Naive thymus-derived CD4-positive, alpha-beta T cell (primary cell): ENCODE measurements at places on chromosomes 6 and 20. TPM values are rescaled to one million over a fixed set of nuclear protein-coding genes. Genes with fewer than 3 reads are reported as not detected.

TAF11 gene
- polyA plus RNA-seq, result 18.4 TPM

OR12D2 gene
- polyA plus RNA-seq, result not detected

TMEM244 gene
- not detected for polyA plus RNA-seq

FOXQ1 gene
- polyA plus RNA-seq, result not detected

BNIP5 gene
- polyA plus RNA-seq, result not detected

SLC22A1 gene
- polyA plus RNA-seq, result not detected

FAM50B gene
- 6.4 TPM for polyA plus RNA-seq

EDN1 gene
- polyA plus RNA-seq, result not detected

PTCHD4 gene
- not detected for polyA plus RNA-seq

MICB gene
- polyA plus RNA-seq, result 4.7 TPM

SIRPD gene
- not detected for polyA plus RNA-seq

BEND3 gene
- polyA plus RNA-seq, result 0.34 TPM

LINC00237 gene
- not detected for polyA plus RNA-seq

DNA sequence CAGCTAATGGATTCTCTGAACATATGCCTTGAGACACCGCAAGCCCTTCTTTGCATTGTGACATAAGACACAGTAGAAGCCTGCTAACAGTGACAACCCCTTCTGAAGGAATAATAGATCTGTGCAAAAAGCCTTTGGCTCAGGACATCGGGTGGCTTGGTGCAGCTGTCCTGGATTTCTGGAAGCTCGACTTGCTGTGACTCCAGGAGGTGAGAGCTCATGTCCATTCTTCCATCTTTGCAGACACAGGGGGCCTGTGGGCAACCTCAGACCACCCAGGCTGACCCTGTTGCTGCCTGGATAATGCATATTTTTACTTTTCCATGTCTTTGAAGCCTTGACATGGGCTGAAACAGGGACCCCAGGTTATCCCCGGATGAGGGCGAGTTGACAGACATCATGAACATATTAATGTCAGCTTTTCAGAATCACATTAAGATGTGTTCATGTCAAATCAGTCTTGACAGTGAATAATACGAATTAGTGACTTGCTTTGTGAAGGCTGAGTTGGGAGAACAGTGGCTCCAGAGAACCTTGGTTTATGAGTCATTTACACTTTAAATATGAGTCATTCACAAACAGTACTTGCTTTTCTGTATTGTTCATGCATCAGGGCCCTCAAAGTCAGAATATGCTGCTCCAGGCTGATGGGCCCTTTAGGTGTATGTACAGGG is 66.8 kb upstream of the IYD start:
- no peak for DNase-seq

GRCh38 chr6:160742090-160742489 is 40.0 kb downstream of the PLG start:
- DNase-seq, result no peak

- DNase-seq, result no peak
Measured at GRCh38 chr6:40832691-40833090, 206.3 kb downstream of the UNC5CL start.

- DNase-seq, result no peak
Measured at GRCh38 chr6:161354956-161355355, 81.1 kb upstream of the AGPAT4 start.

GRCh38 chr6:39137245-39137644 is 22.3 kb upstream of the SAYSD1 start:
- peak; percentile 41 for DNase-seq

DNA sequence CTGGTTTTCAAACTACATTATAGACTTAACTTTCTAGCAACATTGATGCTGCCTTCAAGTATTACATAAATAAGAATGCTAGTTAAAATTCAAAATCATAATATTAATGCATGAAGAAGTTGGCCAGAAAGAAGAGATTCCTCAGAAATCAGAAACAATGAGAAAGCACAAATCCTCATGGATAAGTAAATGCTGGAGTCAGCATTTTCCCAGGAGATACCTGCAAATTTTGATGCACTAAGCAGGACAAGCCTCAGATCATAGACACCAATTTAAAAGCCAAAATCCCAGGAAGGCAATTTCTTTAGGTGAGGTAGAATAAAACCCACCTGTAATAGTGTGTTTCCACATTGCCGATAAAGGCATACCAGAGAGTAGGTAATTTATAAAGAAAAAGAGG is 305.2 kb upstream of the TBX18 start:
- no peak for DNase-seq

GRCh38 chr6:56478202-56478601 is 164.5 kb downstream of the DST start:
- DNase-seq, result no peak

DNA sequence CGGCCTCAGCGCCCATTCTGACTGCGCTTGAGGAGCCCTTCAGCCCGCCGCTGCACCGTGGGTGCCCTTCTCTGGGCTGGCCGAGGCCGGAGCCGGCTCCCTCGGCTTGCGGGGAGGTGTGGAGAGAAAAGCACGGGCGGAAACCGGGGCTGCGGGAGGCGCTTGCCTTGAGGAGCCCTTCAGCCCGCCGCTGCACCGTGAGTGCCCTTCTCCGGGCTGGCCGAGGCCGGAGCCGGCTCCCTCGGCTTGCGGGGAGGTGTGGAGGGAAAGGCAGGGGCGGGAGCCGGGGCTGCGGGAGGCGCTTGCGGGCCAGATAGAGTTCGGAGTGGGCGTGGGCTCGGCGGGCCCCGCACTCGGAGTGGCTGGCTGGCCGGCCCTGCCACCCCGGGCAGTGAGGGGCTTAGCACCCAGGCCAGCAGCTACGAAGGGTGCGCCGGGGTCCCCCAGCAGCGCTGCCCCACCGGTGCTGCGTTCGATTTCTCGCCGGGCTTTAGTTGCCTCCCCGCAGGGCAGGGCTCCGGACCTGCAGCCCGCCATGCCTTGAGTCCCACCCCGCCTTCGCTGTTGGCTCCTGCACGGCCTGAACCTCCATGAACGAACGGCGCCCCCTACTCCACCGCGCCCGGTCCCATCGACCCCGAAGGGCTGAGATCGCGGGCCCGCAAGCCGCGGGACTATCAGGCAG is 45.7 kb upstream of the MCUR1 start:
- DNase-seq, result no peak

GRCh38 chr6:33837971-33838665 is 34.3 kb upstream of the MLN start:
- no peak for DNase-seq

DNA sequence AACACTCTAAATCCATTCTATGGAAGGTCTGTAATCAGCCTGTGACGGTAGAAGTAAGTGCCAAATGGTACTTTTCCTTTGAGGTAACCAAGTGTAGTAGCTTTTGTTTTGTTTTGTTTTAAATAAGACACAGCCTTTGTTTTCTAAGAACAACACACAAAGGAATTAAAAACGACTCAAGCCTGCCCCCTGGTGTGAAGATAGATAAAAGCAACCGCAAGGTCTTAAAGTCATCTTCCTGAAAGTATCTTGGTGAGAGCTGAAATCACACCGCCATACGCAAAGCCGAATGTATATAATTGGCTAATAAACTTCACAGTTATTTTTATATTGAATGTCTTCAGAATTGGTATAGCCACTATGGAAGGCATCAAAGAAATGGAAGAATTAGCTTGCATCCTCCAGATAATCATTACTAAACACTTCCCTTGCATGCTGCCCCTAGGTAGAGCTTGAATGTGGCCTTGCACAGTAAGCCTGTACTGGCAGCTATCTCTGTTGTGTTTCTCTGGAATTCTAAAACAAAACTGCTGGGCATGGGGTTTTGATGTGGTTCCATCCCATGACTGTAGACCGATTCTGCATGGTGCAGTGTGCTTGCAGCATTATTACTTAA is 95.6 kb downstream of the LAMP5 start:
- DNase-seq, result no peak

DNA sequence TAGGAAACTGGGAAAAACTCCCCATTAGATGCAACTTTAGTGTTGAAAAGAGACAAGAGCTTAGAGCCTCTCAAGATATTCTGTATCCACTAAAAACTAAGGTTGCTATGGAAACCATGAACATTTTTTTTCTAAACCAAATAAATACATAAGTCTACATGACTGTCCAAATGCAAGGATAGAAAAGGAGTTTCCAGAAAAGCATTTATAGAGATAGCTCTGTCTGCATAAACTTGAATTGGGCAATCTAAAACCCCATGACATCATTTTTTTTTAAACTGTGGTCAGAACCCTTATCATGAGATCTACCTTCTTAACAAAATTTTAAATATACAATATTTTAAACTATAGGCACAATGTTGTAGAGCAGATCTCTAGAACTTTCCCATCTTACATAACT is 36.4 kb upstream of the FAM83B start:
- no peak for DNase-seq

DNA sequence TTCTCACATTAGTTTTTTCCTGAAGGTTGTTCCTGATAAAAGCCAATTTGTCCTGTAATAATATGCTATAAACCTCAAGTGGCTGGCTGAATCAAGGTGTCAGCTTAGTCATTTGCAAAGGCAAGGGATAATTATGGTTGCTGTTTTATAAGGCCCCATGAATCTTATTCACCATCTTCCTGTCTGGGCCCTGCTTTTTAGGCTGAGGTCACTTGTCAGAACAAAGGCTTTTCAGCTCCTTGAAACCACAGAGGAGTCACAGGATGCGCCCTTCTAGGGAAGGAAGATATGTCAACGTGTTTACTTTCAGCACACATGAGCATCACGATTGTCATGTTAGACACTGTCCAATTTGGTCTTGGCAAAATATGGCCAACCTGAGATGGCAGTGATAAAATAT is 64.8 kb upstream of the NAA20 start:
- DNase-seq, result no peak

DNA sequence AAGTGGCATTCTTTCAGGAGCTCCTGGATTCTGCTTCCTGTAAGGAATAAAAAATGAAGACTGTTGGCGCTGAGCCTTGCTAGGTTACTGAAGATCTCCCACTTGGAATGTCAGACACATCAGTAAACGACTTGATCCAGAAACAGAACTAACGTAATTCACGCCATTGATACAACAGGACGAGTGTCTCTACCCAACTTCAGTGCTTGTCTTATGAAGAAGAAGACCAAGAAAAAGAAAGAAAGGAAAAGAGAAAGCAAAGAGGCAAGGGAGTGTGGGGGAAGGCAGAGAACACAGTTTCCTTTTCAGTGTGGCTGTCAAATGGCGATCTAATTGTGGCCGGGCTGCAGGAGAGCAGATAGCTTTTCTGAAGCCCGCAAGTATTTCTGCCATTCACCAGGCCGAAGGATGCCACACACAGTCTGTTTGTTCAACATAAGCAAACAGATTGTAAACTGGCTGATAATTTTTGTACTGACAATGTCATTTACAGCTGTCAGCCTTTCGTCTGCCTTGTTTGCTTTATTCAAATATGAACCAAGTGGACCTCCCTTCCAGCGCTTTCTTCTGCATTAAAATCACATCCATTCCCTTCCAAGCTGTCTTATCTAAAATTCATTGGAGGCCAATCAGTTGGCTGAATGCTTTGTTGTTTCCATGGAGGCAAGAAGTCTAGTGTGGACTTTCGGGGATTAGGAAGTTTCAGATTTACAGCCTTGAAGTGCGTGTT is 180.6 kb downstream of the FOXA2 start:
- DNase-seq, result no peak
